ENCODE measurements at places on chromosomes 6 and 20.

GRCh38 chr6:156425359-156426020 lies 351.7 kb upstream of the ARID1B start:
- no peak for DNase-seq

GRCh38 chr6:58073263-58073662 lies 755.8 kb downstream of the PRIM2 start:
- DNase-seq: no peak

DNA sequence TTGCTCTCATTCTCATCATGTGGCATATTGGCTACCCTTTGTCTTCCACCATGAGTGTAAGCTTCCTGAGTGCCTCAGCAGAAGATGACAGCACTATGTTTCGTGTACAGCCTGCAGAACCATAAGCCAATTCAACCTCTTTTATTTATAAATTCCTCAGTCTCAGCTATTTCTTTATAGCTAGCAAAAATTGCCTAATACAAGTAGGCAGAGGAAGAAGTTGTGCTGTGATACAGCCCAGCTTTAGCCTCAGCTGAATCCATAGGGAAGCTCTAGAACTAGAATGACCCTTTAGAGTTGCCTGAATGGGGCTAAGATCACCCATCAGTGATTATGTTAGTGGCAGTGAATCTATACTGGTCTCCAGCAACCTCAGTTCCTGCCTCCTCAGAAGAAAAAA lies 19.0 kb upstream of the SERINC1 start:
- DNase-seq: no peak

- DNase-seq: no peak
Observed at GRCh38 chr6:4813055-4813454, 36.9 kb downstream of the CDYL start.
